ENCODE measurements at places on chromosomes 5 and 9. TPM values are rescaled to one million over a fixed set of nuclear protein-coding genes. Genes with fewer than 3 reads are reported as not detected.

- DNase-seq: no peak
Measured at GRCh38 chr5:15290953-15291352, 209.0 kb upstream of the FBXL7 start.

DNA sequence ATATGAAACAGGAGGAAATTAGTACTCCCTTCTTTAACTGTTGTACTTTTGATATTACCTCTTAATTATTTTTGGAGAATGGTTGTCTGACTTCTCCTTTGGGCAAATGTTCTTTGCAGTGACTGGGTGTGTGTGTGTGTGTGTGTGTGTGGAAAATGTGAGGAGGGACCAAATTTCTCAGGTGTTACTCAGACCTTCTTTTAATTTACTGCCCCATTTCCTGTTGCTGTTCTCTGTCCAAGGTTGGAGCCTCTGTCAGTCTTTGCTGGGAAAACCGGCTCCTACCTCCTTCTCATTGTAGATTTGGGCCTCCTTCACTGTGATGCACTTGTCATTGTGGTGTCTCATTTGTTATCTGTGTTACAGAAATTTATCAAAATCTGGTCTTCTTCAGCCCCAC, 68.4 kb downstream of the PBX3 start:
- no peak for DNase-seq

WHRN gene
- total RNA-seq: 4.6 TPM

- no peak for DNase-seq
Measured at GRCh38 chr5:181235689-181236366, 7.9 kb downstream of the RACK1 start.

DNA sequence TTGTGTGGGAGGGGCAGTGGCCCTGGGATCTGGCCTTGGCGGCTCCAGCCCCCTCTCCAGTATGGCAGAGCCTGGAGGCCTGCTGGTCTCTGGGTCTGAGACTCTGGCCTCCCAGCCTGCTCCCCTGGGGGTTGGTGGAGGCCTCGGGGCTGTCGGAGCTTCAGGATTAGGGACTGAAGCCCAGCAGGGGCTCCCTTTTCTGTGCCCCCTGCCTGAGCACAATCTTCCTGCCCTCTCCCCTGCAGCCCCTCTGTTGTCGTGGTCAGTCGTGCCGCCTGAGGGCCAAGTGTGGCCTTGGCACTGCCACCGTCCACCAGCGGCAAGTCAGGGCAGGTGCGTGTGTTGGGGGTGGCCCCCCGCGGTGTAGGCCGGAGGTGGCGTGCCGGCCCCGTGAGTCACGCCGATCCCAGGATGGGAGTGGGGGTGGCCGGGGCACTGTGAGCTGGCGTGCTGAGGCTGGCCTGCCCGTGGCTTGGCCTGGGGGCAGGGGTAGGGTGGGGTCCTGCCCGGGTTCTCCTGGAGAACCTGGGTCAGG, 53.6 kb downstream of the RXRA start:
- DNase-seq: no peak

IL5 gene
- total RNA-seq: not detected

DNA sequence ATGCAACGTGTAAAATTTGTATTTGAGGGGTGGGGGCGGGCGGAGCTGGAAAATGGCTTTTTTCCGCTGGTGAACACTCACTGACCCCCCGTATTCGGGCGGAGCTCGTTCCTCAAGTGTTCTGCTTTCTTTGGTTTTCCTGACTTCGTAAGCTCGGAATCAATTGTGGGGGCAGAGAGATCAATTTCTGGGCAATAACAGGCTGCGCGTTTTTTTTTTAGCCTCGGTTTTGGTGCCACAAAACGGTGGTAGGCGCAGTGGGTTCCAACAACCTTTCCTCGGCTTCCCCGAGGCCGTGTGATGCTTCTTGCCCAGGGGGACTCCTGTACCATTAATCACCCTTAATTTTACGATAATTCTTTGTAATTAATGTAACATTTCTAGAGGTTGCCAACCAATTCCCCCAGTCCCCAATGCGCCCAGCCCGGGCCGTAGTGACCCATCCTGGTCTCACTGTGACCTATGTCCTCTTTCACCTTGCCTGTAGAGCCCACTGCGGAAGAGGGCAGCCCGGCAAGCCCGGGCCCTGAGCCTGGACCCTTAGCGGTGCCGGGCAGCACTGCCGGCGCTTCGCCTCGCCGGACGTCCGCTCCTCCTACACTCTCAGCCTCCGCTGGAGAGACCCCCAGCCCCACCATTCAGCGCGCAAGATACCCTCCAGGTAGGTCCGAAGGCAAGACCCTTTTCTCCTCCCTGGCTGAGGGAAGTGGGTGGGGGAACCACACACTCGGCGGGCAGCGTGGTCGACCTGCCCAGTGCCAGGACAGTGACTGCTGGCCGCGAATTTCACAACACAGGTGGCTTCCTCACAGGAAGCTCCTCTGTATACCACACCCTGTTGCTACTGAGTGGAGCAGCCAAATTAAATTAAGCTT, 3.7 kb downstream of the NR4A3 start:
- DNase-seq: no peak

- no peak for DNase-seq
Measured at GRCh38 chr9:133815781-133816180, 77.6 kb upstream of the SARDH start.

EGFLAM gene
- total RNA-seq: 2.5 TPM

ZNF658 gene
- 6.1 TPM for total RNA-seq

EGFL7 gene
- 31.0 TPM for total RNA-seq

DNA sequence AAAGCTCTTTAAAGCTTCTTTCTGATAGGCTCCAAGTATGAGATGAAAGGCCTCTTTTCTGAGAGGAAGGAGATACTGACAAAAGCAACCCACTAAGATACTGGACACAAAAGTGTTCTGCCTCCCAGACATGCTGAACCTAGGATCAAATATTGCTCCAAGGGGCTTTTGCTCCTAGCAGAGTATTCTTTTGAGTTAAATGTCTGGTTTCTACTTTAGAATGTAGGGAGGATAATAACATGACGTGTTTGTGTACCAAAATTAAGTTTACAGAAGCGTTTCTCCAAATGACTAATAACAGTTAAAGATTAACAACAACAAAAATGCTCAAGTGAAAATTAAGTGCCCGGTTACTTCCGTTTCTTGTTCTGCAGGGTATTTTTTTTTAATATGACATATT, 2293.3 kb upstream of the C9orf72 start:
- no peak for DNase-seq

DNA sequence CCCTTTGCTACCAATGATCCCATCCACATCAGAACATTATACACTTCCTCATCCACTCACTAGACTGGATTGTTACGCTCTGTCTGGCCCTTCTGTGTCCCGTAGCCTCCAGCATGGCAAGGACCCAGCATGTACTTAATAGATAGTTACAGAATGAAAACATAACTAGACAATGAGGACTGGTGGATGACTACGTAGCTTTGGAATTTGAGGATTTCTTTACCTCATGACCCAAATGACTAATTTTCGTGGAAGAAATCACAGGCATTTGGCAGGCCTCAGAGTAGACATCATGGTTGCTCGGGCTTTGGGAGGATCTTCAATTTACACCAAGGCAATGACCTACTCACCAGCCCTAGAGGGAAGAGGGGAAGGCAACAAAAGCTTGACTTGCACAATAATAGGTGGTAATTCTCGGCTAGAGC, 299.8 kb downstream of the TLE1 start:
- peak; percentile 74 for DNase-seq

TNC gene
- total RNA-seq: 127 TPM

SLC35A4 gene
- 19.3 TPM for total RNA-seq

- DNase-seq: no peak
Measured at GRCh38 chr5:154559398-154560276, 81.6 kb upstream of the HAND1 start.

DNA sequence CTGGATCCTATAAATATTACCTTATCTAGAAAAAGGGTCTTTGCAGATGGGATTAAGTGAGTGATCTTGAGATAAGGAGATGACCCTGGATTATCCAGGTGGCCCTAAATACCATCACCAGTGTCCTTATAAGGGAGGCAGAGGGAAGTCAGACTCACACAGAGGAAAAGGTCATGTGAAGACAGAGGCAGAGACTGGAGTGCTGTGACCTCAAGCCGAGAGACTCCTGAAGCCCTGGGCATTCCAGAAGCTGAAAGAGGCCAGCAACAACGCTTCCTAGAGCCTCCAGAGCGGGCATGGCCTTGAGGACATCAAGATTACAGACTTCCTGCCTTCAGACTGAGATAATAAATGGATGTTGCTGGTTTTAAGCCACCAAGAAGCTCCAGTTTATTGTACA, 118.8 kb downstream of the ATPSCKMT start:
- no peak for DNase-seq

MARVELD2 gene
- total RNA-seq: not detected

- no peak for DNase-seq
Measured at GRCh38 chr9:108463932-108464606, 391.7 kb downstream of the ACTL7B start.

DNA sequence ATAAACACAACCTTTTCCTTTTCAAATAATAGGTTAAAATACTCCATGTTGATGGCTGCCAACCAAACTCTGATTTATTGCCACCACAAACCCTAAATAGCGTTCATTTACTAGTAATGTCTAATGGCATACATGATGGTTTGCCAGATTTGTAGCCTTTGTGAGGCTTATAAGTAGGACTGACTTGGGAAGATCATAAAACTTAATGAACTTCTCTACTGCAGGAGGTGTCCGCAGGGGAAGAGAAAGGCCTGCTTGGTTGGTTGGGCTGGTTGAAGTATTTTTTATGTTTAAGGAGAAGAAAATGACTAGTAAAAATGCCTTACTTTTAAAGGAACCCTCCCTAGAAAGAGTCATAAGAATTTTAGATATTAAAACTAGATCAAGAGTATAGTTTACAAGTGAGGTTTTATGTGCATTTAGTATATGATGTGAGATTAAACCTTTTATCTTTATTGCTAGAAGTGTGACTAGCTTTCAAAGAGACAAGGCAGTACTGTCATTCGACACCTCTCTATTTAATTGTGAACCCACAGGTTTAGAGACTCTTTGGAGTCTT, 5.0 kb downstream of the PBX3 start:
- DNase-seq: no peak

DNA sequence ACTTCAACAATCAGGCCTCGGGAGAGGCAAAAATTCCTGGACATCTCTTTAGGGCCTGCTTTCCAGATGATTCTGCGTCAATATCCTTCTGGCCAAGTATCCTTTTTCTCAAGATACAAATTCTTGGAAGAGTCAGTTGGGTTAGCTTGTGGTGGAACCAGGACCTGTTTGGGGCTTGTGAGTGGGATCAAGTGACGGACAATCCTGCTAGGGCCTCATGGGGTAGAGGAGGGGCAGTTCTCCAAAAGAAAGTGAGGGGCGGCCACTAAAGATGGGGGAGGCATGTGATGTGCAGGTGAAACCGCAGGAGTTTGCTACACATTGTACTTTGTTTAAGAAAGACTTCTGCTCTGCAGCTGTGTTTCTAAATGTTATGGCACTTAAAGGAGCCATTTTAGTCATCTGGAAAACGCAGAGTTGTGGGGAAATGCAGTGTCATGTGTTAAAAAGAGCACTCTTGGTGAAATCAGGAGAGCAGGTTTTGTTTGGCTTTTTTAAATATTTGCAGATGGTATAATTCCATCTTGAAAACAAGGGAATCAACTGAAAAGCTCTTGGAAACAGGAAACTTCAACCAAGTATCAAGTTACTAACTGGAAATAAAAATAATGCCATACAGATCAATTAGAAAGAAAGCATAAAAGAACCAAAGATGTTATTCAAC, 27.4 kb upstream of the GSN start:
- DNase-seq: no peak

PURA gene
- 37.8 TPM for total RNA-seq

GRCh38 chr9:1094749-1095148, 44.6 kb downstream of the DMRT2 start:
- DNase-seq: no peak

GRCh38 chr9:91421971-91422757, 1.5 kb downstream of the NFIL3 start:
- no peak for DNase-seq

FOXD1 gene
- not detected for total RNA-seq

DNA sequence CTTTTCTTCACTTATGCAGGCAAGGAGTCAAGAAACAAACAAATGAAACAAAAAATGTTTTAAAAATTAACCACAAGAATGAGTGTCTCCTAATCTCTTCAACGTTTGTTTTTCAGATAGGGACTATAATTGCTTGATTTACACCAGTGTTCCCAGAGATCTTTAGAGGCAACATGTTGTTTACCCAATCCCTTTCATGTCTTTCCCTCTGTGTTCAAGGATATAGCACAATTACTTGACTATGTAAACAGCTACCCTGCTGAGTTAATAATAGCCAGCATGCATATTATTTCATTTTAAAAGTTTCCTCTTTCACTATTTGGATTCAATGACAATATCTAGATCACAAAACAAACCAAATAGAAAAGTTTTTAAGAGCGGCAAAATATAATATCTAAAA, 25.1 kb upstream of the SHISAL2B start:
- DNase-seq: no peak

SEMA5A gene
- total RNA-seq: 2.8 TPM

DNA sequence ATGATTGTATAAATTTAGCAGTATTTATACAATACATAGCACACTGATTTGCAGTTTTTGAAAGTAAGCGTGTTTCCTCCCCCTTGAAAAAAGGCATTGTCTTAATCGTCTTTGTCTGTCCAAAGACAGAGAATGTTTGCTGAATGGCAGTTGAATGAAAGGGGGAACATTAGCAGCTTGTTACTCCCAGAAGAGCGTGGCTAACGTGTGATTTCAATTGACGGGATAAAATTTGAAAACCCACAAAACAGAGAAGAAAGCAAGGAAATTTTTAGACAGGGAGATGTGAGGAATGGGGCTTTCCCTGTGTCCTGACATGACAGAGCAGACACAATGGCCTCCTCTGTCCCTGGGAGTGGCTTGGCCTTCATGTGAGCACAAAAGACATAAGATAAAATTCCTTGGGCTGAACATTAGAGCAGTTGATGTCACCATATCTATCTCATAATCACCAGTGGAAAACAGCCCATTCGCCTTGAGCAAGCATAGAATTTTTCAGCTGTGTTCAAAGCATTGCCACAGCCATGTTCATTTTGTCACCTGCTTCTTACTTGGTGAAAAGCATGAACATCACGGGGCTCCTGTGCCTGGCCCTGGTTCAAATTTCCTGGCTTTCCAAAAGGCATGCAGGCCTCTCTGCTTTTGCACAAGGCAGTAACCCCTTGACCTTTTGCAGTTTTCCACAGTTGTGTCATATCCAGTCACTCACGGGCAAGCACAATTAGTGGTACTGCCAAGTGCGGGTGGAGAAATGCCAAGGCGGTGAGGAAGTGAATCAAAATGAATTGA, 126.9 kb downstream of the TLE1 start:
- DNase-seq: no peak

C9orf50 gene
- total RNA-seq: 1.2 TPM
